ENCODE measurements at places on chromosomes 5 and 9.

GRCh38 chr9:16794103-16794502, 76.4 kb downstream of the BNC2 start:
- DNase-seq = no peak

DNA sequence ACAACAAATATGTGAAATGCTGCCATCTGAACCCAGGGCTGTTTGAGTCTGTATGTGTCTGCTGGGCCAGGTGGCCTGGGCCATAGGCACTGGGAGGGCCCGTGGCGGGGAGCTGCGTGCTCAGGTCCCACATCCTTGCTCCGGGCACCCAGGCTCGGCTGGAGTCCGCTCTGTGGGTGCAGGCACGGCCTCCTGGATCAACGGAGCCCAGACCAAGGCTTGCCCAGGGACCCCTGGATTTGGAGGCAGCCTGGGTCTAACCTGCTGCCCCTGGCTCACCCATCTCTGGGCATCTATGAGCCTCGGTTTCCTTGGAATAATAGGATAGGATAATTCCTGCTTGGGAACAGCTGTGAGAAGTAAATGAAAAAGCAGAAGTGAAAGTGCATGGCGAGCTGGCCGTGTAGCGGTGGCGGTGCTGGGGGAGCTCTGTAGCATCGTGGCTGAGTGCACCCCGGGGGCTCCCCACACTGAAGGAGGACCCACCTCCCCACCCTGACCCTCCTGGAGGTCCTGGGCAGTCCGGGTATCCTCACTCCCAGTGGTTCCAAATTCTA, 1.2 kb downstream of the CDHR2 start:
- DNase-seq = no peak

- no peak for DNase-seq
Measured at GRCh38 chr5:151684690-151685361, 1.9 kb downstream of the SPARC start.

GRCh38 chr5:124704594-124705284, 41.7 kb downstream of the ZNF608 start:
- DNase-seq = no peak

DNA sequence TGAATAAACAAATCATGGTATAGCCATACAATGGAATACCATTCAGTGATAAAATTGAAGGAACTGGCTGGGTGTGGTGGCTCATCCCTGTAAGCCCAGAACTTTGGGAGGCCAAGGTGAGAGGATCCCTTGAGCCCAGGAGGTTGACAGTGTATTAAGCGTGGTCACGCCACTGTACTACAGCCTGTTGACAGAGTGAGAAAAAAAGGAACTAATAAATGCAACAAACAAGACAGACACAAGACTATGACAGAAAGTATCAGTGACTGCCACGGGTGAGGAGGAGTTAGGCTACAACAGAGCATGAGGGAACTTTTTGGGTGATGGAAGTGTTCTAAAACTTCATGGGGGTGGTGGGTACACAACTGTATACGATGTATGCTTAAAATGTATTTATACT, 2.2 kb downstream of the FNIP1 start:
- no peak for DNase-seq

DNA sequence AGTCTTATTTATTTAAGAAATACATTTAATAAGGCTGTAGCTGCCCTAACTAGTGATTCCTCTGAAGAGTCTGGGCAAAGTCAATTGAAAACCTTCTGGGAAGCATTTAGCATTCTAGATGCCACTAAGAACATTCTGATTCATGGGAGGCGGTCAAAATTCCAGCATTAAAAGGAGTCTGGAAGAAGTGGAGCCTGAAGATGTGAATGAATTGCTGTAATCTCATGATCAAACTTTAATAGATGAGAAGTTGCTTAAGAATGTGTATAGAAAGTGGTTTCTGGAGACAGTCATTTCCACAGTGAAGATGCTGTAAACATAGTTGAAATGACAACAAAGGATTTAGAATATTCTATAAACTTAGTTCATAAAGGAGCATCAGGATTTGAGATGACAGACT, 61.4 kb downstream of the WDR41 start:
- no peak for DNase-seq

Measured in psoas muscle (tissue), 8 donors.